Spleen (tissue), 13 donors: ENCODE measurements at places on chromosomes 4 and X.

- no peaks in the 10 kb centered on the region for H3K36me3 ChIP-seq
- H3K27ac ChIP-seq = no peak overlapping the region
- no peaks in the 10 kb centered on the region for H3K4me1 ChIP-seq
Observed at GRCh38 chr4:72909461-72909860, 160.1 kb downstream of the COX18 start.

DNA sequence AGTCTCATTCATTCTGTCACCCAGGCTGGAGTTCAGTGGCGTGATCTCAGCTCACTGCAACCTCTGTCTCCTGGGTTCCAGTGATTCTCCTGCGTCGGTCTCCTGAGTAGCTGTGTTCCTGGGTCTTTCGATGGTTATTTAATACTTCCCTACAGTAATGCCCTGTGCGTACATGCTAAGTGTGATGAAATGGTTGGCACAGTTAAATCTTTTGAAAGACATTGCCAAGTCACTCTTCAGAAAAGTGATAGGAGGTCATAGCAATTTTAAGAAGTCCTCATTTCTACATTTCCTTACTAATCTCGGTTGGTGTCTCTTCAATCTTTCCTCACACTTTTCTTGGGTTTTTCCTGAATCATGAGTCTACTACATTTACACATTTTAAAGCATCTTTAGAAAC is 14.4 kb downstream of the HTT-AS start:
- peaks cover 22% of the 10 kb centered on the region for H3K4me1 ChIP-seq
- no peaks in the 10 kb centered on the region for H3K36me3 ChIP-seq
- no peaks in the 10 kb centered on the region for H3K27me3 ChIP-seq
- H3K27ac ChIP-seq = no peak overlapping the region
- H3K4me3 ChIP-seq = no peak overlapping the region

- H3K36me3 ChIP-seq = no peaks in the 10 kb centered on the region
- H3K27ac ChIP-seq = no peak overlapping the region
- H3K4me3 ChIP-seq = no peak overlapping the region
- no peaks in the 10 kb centered on the region for H3K4me1 ChIP-seq
- DNase-seq = no peak
- H3K27me3 ChIP-seq = no peaks in the 10 kb centered on the region
Observed at GRCh38 chrX:148593146-148593545, 92.7 kb downstream of the AFF2 start.

DNA sequence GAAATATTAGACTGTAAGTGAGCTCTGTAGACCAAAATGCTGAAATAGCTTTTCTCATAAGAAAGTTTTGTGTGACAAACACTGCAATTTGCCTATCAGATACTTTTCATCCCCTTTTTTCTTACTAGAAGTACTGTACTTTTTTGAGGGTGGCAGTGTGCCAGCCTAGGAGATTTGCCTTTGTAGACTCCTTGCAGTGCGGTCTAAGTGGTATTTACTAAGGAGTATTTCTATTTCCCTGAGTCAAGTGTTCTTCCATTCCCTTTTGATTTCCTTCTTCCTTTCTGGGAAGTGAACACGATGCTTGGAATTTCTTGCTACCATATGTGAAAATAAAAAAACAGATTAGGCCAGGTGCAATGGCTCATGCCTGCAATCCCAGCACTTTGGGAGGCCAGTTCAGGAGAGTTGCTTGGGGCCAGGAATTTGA is 34.6 kb downstream of the PDLIM5 start:
- no peaks in the 10 kb centered on the region for H3K36me3 ChIP-seq
- H3K4me1 ChIP-seq = no peaks in the 10 kb centered on the region
- H3K27ac ChIP-seq = no peak overlapping the region
- no peak overlapping the region for H3K4me3 ChIP-seq
- DNase-seq = no peak

GRCh38 chr4:39548425-39549067 is 21.3 kb upstream of the UGDH start:
- no peaks in the 10 kb centered on the region for H3K4me1 ChIP-seq
- no peak overlapping the region for H3K4me3 ChIP-seq
- H3K27ac ChIP-seq = no peak overlapping the region
- no peak for DNase-seq
- no peaks in the 10 kb centered on the region for H3K27me3 ChIP-seq
- H3K36me3 ChIP-seq = peaks cover 52% of the 10 kb centered on the region

GRCh38 chr4:80918004-80918403 is 112.5 kb upstream of the BMP3 start:
- H3K27me3 ChIP-seq = no peaks in the 10 kb centered on the region
- no peak overlapping the region for H3K4me3 ChIP-seq
- no peaks in the 10 kb centered on the region for H3K4me1 ChIP-seq

DNA sequence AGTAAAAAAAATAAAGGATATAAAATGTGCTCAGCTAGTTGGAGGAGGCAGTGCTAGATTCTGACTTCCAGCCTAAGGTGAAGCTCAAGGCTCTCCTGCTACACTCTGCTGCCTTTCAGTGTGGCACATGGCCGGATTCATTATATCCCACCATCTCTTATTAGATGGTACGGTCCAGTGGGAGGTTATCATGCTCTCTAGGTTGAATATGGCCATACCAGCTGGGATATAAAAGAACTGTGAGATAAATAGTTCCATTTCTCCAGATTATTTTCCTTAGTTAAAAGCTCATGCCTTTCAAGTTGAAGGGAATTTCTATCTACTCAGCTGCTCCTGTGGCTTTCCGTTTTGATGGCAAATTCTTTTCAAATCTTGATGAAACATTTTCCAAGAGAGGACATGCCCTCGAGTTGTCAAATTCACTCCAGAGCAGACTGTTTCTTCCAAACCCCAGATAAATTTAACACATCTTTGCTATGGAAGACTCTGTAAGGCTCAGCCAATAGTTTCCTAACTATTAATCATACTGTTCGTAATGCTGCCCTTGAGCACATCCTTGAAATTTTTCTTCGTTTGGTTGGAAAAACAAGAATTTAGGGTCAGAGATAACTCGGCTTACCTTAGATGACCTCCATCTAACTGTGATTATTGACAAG is 2.2 kb upstream of the MGARP start:
- no peaks in the 10 kb centered on the region for H3K27me3 ChIP-seq
- DNase-seq = no peak
- H3K4me1 ChIP-seq = peaks cover 22% of the 10 kb centered on the region
- H3K4me3 ChIP-seq = no peak overlapping the region

DNA sequence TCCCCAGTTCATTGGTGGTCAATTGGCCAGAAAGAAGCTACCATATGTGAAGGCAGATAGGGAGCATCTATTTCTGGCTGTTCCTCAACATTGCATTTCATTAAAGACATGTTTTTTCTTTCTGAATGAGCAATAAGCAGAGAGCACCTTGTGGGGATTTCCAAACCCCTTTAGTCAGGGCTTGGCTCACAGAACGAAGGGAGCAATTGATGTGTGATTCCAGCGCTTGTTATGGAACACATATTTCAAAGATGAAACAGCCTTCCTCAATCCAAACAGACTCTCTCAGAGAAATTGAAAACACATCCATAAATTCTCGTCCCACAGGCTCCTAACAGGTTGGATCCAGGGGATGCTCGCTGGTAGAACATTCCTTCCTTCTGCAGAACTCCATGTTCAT is 84.1 kb downstream of the CLCN4 start:
- DNase-seq = no peak
- no peak overlapping the region for H3K27ac ChIP-seq
- H3K36me3 ChIP-seq = no peaks in the 10 kb centered on the region
- H3K4me3 ChIP-seq = no peak overlapping the region

DNA sequence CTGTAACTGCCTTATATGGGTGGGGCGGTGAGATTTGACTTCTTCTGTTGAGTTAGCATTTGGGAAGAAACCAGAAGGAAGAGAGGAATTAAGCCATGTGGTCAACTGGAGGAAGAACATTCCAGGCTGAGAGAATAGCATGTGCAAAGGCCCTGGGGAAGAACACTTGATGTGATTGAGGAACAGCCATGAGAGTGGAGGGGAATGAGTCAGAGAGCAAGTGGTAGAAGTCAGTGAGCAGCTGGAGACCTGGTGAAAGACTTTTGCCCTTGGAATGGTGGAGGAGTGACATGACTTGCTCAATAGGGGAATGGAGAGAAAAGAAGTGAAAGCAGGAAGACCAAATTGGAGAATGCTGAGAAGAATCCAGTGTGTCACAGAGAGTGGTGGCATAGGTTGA is 327.8 kb upstream of the HAND2 start:
- no peaks in the 10 kb centered on the region for H3K36me3 ChIP-seq
- no peak for DNase-seq
- no peaks in the 10 kb centered on the region for H3K4me1 ChIP-seq
- H3K4me3 ChIP-seq = no peak overlapping the region
- no peak overlapping the region for H3K27ac ChIP-seq
